ENCODE measurements at places on chromosomes 12 and 14. TPM values are rescaled to one million over a fixed set of nuclear protein-coding genes. Genes with fewer than 3 reads are reported as not detected.

The PYGL gene
- total RNA-seq: 11.2 TPM

The DDHD1 gene
- 12.7 TPM for total RNA-seq

The OR6C1 gene
- not detected for total RNA-seq

The SLC6A12 gene
- total RNA-seq: 1.2 TPM

The IL31 gene
- total RNA-seq: not detected

The NR2C1 gene
- total RNA-seq: 26.6 TPM

The CISTR gene
- not detected for total RNA-seq

The PTGDR gene
- 2.8 TPM for total RNA-seq

The BATF gene
- 5.7 TPM for total RNA-seq

The ATL1 gene
- total RNA-seq: 7.2 TPM

The KLRB1 gene
- 6.4 TPM for total RNA-seq

The DBX2 gene
- total RNA-seq: not detected

The CACNA2D4 gene
- total RNA-seq: 8.6 TPM

The AKAP6 gene
- total RNA-seq: 40.1 TPM

The ARL6IP4 gene
- total RNA-seq: 169 TPM

The CLEC4D gene
- total RNA-seq: not detected

The SCNN1A gene
- 52.7 TPM for total RNA-seq

The DNAJC22 gene
- total RNA-seq: 73.7 TPM

The CCDC196 gene
- not detected for total RNA-seq

The NANOG gene
- total RNA-seq: 0.43 TPM

The CHGA gene
- total RNA-seq: 0.29 TPM

The FAIM2 gene
- 13.0 TPM for total RNA-seq

The SIX1 gene
- not detected for total RNA-seq

The C12orf76 gene
- total RNA-seq: 21.2 TPM

The AQP2 gene
- total RNA-seq: not detected
